Dermis blood vessel endothelial cell (primary cell): ENCODE measurements at places on chromosomes 12 and 14.

- DNase-seq = no peak
These were observed 5.5 kb upstream of the HVCN1 start for GRCh38 chr12:110694330-110694901.

- no peak for DNase-seq
These were observed 51.1 kb upstream of the SLC8A3 start for GRCh38 chr14:70239802-70240201.

DNA sequence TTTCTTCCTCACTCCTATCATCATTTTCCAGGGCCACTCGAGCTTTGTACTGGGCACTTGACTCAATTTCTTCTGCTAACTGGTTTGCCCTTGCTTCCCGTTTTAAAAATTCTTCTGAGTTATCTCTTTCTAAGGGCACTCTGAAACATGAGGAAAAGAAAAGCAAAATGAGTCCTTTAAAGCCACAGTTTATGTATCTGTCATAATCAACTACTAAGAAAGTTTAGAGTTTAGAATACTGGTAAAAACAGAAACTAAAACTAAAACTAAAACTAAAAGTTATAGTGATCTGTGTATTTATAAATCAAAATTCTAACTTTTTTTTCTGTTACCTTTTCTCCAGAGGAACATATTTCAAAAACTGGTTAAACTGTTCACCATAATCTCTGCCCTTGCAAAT, 79.2 kb downstream of the ATXN2 start:
- no peak for DNase-seq

GRCh38 chr12:48618541-48618940, 48.7 kb upstream of the LALBA start:
- DNase-seq = peak; percentile 86

GRCh38 chr12:67732857-67733256, 84.3 kb downstream of the DYRK2 start:
- no peak for DNase-seq

DNA sequence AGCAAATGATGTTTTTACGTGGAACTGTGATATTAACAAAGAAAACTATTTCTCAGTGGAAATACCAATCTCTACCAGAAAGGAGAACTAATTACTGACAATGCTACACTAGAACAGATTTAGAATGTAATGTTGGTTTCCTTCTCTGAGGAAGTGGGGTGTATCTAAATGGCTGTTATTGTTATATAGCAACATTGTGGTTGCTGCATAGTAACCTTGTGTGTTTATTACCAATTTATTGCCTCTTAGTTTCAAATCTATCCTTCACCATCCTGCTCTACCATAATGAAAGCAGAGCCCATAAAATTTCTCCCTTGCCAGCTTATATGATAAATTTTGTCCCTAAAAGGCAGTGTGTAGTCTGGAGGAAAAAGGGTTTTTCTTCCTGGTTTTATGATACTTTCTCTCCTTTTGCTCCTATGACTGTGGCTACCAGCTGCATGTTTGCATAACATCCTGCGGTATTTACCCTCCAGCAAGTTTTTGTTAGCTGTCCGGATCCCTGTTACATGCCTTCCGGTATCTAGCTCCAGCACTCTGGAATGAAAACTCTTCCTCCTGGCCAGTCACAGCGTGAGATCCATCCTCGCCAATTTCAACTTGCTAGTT, 5.7 kb upstream of the KLRK1 start:
- peak; percentile 23 for DNase-seq

GRCh38 chr12:53602176-53602864, 23.9 kb downstream of the ATF7 start:
- no peak for DNase-seq

DNA sequence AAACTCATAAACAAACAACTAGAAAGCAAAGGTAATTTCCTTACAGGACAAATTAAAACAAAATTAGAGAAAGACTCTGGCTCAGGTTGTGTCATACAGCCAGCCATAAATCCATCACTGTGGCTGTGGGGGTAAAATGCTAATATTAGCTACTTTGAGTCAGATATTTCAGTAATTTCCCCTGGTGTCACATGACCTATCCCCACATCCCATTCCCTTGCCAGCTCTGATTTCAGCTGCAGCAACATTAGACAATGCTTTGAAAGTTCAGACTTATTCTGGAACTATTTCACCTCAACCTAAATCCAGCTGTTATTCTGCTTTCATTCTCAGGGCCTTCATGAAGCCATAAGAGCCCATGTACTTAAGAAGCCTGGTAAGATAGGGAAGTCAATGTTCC, 55.3 kb downstream of the RPL10L start:
- DNase-seq = no peak

GRCh38 chr12:40248034-40248433, 23.2 kb downstream of the LRRK2 start:
- DNase-seq = no peak

- no peak for DNase-seq
These were observed 16.1 kb downstream of the AICDA start for GRCh38 chr12:8596561-8596960.

DNA sequence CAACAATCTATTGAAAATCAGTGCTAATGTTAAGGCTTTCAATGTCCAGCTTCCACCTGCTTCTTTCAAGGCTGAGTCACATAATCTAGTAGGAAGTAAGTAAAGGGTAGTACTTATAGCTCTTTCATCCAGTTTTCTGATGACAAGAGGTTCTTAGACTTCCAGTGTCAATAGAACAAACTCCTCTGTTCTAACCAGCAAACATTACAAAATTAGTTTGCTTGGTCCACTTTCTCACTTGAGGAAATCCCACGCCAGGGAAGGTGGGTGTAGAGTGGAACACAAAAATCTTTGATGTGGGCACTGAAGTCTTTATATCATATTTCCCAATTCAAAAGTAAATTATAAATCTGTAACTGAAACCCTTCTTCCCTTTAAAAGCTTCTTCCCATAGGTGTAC, 2.6 kb downstream of the NPC2 start:
- no peak for DNase-seq

GRCh38 chr12:32420356-32420755, 21.0 kb downstream of the FGD4 start:
- no peak for DNase-seq

- DNase-seq = peak; percentile 75
These were observed at the start of gene MMP17 for GRCh38 chr12:131827961-131828534. TSS of gene MMP17 (plus strand) at chr12:131828393. CDS start at chr12:131828495, 102 bp downstream.

GRCh38 chr12:54407183-54407905, 11.7 kb downstream of the ITGA5 start:
- DNase-seq = no peak

GRCh38 chr14:64639340-64639821, 64.8 kb upstream of the PLEKHG3 start:
- DNase-seq = no peak

DNA sequence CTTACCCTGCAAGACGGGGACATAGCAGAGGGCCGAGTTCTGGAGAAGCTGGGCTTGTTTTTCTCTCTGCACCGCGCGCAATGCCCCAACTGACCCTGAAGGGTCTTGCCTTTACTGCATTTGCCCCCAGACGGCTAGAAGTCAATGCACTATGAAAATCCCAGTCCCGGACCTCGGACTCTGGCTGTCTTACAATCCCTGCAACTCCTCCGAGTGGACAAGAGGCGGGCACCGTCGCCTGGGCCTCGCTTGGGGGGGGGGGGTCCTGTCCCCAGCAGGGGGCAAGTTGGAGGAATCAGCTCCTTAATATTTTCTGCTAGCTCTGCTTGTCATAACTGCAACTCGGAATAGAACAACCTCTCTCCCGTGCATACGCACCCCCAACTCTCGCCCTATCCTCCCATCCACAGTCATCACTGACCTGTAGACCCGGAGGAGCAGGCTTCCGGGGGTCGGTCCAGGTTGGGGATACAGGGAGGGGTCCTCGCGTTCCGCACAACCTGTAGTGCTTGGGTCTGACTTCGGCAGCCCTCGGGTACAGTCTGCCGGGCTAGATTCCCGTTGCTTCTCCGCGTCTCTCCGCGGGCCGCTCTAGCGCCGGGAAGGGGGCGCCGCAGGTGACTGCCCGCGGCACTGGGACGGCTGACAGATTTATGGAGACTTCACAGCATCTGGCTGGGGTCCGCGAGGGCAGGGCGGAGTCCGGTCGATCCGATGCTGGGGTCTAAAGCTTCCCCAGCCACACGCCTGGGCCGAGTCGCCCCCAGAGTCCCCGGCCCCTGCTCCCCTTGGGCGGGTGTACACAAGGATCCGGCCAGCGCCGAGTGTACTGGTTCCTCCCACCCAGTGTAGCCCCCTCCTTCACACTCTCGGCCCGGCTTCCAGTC, 3.3 kb upstream of the PAX9 start:
- no peak for DNase-seq

- DNase-seq = no peak
These were observed 56.5 kb upstream of the PPFIA2 start for GRCh38 chr12:81815611-81816010.

GRCh38 chr14:93050761-93051160, 65.0 kb downstream of the ITPK1 start:
- DNase-seq = no peak

DNA sequence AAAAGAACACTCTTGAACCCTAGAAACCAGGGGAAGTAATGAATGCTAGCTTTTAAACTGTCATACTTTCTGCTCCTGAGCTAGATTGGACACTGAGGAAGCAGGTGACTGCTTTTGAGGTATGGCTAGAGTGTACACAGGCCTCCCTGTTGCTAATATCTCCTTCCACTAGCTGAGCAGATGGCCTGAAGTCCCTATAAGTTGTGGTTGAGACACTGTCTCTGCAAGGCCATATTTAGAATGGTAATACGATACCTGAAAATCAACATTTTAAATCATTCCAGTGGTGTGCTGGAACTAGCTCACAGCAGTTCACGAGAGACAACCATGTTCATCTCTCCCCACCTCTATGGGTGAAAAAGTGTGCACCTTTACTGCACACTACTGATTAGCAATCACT, 46.4 kb upstream of the BMP4 start:
- DNase-seq = no peak

GRCh38 chr14:68377459-68377858, 415.4 kb downstream of the ZFP36L1 start:
- peak; percentile 84 for DNase-seq

GRCh38 chr14:72515779-72516770, 377.8 kb downstream of the DPF3 start:
- peak; percentile 88 for DNase-seq

DNA sequence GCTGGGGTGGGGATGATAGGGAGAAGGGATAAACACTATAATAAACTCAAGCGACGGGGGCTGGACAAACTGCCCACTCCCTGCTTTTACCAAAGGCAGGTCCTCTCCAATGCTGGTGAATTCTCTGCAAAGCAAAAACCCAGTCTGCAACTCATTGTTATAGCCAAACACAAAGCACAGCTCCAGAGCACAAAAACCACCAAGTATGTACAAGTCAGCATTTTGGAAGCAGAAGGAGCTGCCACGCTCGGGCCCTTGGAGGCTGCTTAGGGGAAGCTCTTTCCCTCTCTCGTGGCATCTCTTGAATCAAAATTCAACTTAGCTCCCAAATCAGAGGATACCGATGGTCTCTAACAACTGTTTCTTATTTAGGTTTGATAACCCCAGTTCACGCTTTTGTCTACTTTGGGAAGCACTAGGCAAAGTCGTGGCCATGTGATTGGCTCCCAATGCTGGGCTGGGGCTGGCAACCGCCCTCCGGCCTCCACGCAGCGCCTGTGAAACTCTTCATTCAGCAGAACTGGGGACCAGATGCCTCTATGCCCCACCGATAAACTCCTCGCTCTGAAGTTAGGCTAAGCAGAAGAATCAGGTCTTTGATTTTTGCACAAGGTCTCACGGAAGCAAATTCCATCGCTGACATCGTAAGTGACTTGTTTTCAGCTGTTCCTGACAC, 158.5 kb upstream of the FOXN3 start:
- no peak for DNase-seq

GRCh38 chr12:862303-862911, 87.1 kb downstream of the RAD52 start:
- no peak for DNase-seq

DNA sequence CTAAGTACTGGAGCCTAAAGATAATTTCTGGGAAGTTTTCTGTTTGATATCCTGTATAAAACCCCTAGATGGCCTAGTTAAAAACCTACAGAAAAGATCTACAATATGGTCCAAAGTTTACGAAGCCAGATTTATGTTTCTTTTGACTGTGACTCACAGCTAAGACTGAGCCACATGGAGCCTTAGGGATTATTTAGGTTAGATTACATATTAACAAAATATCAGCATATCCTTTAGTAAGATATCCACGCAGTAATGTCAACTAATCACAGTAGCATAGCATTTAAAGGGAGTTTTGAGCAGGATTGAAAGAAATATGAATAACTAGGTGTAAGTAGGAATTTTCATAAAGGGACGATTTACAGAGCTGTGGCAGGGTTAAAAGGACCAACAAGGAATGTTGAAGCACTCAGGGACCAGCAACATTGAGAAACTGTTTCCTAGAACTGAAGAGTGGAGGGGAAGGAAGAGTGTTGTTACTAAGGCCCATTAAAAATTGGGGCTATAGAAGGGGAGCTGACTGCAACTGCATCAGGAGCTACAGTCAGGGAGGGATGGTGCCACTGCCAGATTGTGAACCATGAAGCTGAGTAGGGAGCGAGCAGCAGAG, 155.5 kb downstream of the DACT1 start:
- DNase-seq = no peak

- peak; percentile 5 for DNase-seq
These were observed 853 bp downstream of the TTC9 start for GRCh38 chr14:70642303-70643235.

GRCh38 chr12:113589437-113589836, 117.8 kb upstream of the LHX5 start:
- DNase-seq = no peak

DNA sequence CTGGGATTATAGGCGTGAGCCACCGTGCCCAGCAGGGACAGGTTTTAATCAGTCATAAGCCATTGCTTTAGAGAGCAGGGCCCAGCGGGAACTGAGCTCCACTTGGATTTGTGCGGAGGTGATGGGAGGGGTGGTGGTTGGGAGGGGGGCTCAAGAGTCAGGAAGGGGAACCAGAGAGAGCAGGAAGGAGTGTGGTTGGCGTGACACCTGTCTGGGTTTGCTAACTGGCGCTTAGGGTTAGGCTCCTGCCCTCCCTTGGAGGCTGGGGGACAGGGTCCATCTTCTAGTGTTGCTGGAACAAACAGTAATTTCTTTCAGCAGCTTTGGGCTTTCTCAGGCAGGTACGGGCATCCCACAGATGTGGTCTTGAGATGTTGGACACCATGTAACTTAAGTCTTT, 7.5 kb upstream of the ALDH2 start:
- DNase-seq = no peak

DNA sequence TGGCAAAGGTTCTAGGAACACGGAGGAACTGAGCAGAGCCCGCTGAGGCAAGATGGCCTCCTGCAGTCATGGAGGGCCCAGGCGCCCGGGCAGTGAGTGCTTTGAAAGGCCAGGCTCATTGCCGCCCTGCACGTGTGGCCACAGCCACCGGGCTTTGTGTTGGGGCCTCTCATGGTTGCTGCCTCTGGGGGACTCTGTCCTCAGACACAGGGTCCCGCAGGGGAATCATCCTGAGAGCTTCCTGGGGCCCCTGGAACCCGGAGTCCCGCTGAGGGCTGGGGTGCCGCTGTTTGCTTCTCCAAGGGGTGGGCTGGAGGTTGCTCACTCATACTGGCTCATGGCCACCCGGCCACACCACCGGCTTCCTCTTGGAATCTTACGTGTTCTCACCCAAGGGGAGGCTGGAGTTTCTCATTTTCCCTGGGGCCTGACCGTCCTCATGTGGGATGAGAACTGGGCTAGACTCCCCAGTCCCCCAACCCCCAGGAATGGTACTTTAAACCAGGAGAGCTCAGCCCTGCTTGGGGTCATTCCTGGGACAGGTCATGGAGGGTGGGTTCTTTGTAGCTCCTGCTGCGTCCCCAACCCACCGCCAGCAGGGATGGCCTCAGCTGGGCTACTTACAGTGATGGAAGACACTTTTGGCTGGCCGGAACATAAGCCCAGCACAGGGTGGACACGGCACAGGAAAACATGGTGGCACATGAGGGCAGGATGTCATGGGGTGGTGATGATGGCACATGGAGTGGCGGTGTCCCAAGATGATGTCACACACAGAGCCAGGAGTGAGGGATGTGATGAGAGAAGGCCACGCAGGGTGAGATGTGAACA, 21.1 kb upstream of the LRTM2 start:
- DNase-seq = no peak
